Activated effector memory CD4-positive, alpha-beta T cell treated with anti-CD3 and anti-CD28 coated beads, Interleukin-2, amount 50 U/mL, for 16 hours (primary cell): ENCODE measurements at places on chromosomes 6 and 20.

DNA sequence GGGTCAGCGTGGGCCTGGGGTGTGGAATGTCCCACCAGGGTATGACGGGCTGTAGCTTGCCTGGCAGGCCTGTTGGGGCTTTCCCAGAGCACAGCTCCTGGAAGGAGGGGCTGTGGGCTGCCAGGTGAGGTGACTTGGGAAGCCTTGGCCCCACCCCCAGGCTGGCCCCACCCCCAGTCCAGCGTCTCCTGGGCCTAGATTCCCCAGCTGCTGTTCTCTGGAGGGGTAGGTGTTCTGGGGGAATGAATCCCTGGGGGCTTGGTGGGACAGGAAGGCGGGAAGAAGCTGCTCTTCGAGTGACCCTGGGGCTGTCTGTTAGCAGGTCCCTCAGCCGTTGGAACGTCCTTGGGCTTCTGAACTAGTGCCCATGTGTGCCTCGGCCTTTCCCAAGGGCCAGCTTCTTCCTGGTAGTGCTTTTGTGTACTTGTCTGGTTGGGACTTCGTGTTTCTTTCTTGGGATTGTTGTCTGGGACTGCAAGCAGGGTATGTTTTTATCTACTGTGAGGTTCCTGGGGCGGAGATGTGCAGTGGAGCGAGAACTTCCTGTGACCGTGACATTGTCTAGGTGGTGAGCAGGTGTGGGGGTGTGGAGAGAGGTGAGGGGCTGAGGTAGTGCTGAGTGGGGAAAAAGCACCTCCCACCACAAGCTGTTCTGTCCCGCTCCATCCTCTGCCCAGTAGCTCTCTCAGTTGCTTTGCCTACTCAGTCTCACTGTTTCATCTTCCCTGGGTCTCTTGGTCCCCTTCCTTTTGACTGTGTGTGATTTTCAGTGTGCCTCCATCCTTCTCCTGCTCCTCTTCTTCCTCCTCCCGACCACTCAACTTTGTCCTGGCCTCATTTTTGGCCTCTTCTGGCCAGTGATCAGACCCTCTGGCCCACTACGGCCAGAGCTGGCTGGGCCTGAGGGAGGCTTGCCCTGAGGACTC, 1.3 kb upstream of the DDR1 start:
- DNase-seq = peak; percentile 69

GRCh38 chr6:83978324-83978734, 55.2 kb upstream of the MRAP2 start:
- no peak for DNase-seq

DNA sequence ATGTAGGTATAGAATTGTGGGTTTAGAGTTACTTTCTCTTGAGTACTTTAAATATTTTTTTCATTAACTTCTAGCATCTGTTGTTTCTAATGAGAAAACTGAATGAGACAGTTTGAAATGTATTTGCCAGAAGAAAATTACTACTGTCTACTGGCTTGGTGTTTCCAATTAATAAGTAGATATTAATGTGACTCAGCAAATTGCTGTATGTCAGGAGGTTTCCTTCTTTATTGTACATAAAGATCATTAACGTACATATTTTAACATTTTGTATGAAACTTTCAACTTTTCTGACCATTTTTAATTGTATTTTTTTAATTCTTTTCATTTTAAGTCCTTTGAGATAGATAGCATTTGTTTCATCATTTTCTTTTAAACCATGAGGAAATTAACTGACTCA, 135.1 kb upstream of the SLC22A23 start:
- no peak for DNase-seq

DNA sequence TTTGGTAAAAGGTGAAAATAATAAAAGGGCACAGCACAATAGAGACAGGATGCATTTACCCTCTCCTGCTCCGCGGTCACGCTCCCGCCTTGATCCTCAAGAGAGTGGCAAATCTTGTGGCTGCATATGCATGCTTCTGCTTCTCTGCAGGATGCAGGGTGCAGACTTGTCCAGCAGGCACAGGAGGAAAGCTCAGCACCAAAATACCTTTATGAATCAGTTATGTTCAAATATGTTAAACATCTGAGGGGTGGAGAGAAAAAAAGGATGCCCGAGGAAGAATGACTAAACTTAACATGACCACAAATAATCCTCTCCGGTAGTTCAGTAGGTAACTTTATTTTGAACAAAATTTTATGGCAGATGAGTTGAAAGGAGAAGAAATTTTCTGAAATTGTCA, 366.1 kb upstream of the SOX4 start:
- no peak for DNase-seq

DNA sequence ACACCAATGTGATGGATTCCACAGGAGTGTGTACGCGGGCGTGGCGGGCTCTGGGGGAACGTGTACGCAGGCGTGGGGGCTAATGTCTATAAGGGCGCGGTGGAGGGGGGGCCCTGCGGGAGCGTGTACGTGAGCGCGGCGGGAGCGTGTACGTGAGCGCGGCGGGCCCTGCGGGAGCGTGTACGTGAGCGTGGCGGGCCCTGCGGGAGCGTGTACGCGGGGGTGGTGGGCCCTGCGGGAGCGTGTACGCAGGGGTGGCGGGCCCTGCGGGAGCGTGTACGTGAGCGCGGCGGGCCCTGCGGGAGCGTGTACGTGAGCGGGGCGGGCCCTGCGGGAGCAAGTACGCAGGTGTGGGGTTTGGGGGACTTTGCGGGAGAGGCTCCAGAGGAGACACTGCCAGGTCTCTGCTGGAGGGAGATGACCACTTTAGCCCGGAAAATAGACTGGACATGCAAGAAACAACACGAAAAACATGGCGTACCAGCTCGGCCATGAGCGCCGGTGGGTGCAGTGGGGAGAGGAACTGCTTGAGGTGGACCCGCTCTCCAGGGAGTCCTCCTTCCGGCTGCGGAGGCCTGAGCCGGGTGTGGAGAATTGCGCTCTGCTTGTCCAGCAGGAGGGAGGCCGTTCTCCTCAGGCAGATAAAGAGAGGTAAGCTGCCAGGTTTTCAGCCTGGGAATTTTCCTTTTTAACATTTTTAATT, 27.8 kb upstream of the SMOC2 start:
- no peak for DNase-seq

GRCh38 chr6:132065556-132065955, 114.4 kb upstream of the CCN2 start:
- no peak for DNase-seq

GRCh38 chr6:14912706-14913105, 333.2 kb upstream of the JARID2 start:
- no peak for DNase-seq

DNA sequence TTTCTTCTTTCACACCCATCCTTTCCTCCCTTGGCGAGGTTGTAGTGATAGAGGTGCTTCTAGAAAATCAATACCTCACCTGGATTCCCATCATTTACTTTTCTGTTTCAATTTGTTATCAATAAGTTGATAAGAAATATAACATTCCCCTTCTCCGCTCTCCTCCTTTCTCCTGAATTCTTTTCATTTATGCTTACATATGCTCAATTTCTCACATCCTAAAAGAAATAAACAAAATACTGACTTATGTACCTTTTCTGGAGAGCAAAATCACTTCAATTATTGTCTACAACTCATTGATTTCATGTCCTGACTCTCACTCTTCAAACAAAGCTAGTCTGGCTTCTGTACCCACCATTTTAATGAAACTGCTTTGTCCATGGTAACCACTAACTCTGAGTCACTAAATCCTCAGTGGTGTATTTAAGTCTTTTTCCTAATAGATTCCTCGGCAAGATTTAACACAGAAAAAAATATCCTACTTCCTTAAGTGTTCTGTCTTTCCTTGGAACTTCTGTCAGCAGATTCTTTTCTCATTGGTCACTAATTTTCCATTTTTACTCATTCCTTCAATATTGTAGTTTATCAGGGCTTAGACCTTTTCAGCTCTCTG, 289.6 kb downstream of the RFPL4B start:
- DNase-seq = no peak

DNA sequence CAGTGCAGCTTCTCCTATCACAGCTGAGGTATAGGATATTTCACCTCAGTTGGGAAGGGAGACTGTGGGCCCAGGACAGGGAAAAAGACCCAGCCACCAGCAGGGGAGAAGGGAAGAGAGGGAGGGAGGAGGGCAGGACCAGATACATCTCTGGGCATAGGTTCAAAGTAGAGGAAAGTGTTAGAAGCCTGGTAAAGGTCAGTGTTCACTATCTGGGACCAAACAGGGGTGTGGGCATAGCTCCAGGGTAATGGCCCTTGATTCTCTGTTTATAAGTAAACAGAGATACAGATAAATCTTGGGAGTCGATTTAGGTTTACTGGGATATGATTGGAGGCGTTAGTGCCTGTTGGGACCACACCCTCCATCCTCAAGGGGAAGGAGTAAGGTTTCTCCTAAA, 266.2 kb downstream of the LRFN2 start:
- DNase-seq = no peak

GRCh38 chr6:135465307-135465706, 32.2 kb downstream of the AHI1 start:
- DNase-seq = no peak

DNA sequence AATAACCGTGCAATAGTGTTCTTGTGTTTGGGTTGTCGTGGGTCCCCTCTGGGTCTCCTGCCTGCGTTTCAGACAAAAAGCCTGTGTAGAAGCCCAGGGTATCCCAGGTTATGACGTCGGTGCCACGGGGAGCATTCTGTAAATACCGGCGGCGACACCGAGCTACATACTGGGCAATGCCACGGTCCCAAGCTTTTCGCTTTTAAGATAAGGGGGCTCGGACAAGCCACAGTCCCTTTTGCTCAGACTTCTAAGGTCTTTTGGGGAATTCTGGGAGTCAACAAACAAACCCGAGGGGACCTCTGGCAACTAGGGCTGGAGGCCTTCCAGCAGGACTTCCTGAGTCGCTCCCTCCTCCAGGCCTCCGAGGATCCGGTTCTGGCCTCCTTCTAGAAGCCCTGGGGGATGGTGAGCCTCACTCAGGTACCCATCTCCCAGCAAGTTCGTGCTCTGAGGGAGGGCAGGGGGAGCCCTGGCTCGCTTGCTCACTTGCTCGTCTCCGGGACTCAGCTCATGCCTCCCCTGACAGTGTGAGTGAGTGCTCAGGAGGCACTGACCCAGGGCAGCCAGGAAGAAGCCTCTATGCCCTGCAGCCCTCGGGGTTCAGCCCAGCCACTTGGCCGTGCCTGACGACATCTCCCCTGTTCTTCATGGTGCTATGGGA, 62.4 kb upstream of the MRPS10 start:
- DNase-seq = peak; percentile 54

DNA sequence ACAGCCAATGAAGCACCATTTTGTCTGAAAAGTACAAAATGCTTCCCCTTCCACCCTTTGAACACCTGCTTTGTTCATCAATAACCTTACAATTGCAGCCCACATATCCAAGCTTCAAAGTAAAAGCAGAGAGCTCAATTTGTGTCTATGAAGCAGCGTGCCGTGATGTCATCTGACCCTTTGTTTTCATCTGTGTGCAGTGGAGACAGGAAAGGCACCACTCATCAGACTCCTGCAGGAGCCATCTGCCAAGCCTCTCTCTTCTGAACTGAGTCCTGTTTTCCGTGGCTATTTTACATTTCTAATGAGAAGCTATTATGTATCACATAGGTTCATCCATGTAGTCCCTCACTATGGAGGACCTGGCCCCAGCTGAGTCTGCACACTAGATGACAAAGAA, 7.5 kb upstream of the LY86 start:
- no peak for DNase-seq

GRCh38 chr6:94751641-94752329, 825.5 kb upstream of the MANEA start:
- DNase-seq = no peak

DNA sequence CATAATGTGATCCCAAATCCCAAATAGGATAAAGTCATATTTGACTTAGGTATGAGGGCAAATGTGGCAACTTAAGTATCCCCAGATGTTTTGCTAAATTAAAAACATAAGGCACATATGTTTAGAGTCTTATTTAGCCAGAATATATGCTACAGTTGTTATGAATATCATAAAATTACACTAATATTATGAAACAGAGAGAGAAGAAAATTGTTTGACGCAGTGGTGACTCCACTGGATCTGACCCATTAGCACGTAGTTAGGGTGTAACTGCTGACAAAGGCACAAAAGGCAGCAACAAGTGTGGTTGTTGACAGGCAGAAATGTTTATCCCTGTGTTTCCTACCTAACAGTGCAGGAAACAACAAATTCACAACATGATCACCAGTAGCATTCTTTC, 152.4 kb upstream of the THBS2 start:
- DNase-seq = no peak

GRCh38 chr6:45535933-45536332, 158.2 kb upstream of the SUPT3H start:
- no peak for DNase-seq

DNA sequence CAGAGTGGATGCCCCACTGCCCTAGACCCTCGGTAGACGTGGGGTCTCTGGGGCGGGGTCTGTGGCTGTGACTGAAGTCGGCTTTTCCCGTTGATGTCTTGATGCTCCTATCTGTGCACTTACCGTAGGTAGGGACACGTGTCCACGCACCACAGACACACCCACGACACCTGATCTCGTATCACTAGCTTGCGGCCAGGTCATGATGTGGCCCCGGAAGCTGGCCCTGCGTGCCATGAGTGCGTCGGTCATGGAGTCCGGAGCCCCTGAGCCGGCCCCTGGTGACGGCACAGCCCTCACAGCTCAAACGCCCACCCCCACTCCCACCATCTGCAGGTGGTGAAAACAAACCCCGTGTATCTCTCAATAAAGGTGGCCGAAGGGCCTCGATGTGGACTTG, 33.9 kb upstream of the MRGBP start:
- no peak for DNase-seq

GRCh38 chr6:25963426-25964123, 973 bp downstream of the TRIM38 start:
- DNase-seq = no peak

GRCh38 chr6:2505624-2506023, 245.1 kb downstream of the MYLK4 start:
- no peak for DNase-seq

DNA sequence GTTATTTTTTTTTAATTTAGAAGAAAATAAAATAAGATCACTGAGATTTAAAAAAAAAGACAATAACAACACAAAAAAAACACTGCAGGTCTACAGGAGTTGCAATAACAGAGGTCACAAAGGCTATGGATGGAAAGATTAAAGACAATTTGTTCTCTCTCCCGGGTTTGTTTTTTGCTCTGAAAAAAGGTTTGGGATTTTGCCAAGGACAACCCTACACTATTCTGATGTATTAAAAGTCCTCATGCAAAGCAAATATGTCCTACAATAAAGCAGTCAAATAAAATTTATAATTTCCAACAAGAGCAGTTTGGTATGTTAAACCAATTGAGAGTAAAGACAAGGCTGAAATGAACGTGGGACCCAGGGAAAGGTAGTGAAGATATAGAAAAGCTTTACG, 55.6 kb downstream of the PTPRK start:
- no peak for DNase-seq

DNA sequence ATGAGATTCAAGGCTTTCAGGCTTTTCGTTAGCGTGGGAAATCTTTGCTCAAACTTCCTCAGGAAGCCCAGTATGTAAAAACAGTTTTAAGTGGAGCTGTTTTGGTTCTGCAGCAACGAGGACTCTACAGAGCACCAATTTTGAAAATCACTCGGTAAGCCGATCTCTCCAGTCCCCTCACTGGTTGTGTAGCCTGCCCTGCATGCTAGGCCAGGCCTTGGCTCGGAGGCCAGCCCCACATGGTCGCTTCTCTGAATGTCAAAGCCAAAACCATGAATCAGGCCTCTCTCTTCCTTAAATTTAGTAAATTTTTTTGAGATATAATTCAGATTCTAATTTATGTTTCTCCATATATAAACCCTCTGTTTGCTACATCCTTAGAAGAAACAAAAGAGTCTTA, 108.0 kb downstream of the CHD6 start:
- no peak for DNase-seq
